NCI-H748 treated with DMSO at 0.1 percent for 48 hours (cell line): ENCODE measurements at places on chromosomes 2 and 18.

- DNase-seq = no peak
Measured at GRCh38 chr2:178718283-178718682, 88.9 kb downstream of the TTN start.

GRCh38 chr2:220703279-220703678 lies 868.8 kb downstream of the EPHA4 start:
- DNase-seq = no peak

DNA sequence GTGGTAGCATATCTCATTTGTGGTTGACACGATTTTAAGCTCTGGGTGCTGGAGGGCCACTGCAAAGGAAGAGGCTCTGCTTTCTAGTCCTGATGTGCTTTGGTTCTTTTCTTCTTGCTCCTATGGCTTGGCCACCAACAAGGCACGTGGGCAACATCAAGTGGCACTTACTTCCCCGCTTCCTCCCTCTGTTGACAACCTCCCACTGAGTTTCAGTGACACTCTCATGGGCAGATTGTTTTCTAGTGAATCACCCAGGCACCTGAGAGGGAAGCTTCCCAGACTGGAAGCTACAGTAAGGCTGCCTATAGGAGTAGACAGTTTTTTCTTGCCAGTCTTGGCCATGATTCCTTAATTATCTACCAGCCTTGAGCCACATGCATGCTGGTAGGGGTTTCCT lies 89.0 kb downstream of the NBAS start:
- DNase-seq = no peak

- no peak for DNase-seq
Measured at GRCh38 chr2:222864296-222864695, 3.5 kb downstream of the ACSL3 start.

- DNase-seq = no peak
Measured at GRCh38 chr2:85539361-85540132, 579 bp downstream of the MAT2A start.

- no peak for DNase-seq
Measured at GRCh38 chr2:127683757-127684156, 8.4 kb upstream of the LIMS2 start.

GRCh38 chr2:141001750-141002149 lies 1129.1 kb downstream of the LRP1B start:
- no peak for DNase-seq

DNA sequence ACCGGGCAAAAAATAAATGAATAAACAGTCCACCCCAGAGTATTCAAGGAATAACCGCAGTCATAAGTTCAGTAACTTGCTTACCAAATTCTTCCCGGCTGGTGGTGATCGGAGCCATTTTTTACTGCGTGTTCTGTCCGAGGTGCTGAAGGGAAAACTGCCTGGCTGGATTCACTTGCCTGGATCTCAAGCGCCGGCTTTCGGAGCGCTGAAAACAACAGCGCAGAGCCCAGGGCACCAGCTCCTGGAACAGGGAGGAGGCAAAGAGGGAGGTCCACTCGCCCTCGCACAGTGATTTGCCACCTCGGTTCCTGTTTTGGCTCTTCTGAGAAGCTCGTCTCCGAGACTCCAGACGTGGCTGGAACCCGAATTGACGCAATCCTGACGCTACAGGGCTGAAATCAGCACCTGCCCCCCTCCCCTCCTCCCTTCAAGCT lies at the start of gene SYT4:
Gene SYT4 (minus strand): TSS at position 327 of the 437 bp plus-strand sequence. CDS start 209 bp downstream, at position 118.
- peak; percentile 79 for DNase-seq
